Lung microvascular endothelial cell (primary cell): ENCODE measurements at places on chromosomes 16 and 17.

GRCh38 chr17:27530764-27531391 is 74.6 kb downstream of the KSR1 start:
- DNase-seq: no peak

DNA sequence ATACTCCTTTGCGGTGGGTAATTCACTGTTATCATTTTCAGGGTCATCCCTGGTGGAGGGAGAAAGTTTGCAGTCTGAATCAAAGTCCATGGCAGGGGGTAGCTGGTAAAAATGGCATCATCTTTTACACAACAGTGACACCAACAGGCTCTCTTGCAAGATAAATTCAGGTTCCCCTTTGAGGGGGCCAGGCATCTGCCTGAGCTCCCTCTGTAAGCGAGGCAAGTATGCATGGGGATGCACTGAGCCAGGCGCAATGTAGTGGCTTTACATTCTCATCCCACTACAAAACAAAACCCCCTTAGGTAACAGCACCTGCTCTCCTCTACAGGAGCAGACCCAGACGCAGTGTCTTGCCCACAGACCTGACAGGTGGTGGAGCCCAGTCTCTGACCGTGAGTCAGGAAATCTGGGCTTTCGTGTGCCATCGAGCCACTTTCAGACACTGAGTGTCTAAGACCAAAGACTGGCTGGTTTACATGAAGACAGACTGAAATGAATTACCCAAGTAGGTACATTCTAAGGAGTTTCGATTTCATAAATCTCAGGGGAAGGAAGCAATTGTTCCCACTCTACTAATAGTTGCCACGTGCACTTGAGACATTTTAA is 17.7 kb downstream of the LITAFD start:
- no peak for DNase-seq

GRCh38 chr16:50576403-50577113 is 28.4 kb downstream of the NKD1 start:
- no peak for DNase-seq

- DNase-seq: no peak
These were observed 45.4 kb upstream of the BRD7 start for GRCh38 chr16:50414152-50414551.

GRCh38 chr16:64090327-64090726 is 1031.5 kb downstream of the CDH11 start:
- no peak for DNase-seq

DNA sequence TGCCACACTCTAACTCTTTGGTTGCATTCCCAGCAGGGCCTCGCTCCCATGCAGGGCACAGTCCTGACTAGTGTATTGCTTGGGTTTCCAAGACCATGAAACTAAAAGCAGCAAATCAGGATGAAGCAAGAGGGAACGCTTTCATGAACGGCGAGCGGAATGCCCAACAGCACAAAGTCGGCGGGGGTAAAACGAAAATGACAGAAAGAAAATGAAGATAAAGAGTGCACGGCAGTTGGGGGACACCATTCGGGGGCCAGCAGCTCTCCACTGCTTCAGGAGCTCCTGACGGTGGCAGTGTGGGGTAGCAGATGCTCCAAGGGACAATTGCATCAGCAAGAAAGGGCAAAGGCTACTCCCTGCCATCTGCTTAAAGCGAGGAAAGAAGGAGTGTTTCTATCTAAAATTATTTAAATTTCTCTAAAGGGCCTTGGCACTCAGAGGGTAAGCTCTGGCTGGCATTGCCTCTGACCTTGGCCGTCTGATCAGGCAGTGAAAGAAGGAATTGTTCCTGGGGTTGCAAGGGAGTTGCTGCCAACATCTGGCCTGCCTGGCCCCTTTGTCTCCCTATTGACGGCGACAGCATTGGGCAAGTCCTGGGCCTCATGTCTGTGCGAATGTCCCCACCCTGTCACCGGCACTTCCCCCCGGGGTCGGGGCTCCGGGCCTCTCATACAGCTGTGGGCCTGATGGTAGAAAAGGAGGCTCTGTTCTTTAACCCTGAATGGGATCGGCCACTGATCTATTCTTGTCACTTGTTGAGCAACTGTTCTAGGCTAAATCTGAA is 138.2 kb downstream of the CMIP start:
- no peak for DNase-seq
